Stimulated activated naive B cell treated with anti-CD40 and anti-IgM and Interleukin-4, amounts not matched to agents 10 μg/mL and 1 μg/mL and 100 μg/mL, for 72 hours (primary cell): ENCODE measurements at places on chromosomes 11 and 22.
A peak's percentile ranks its signal among the peaks of the same experiment; 100 is the strongest.

DNA sequence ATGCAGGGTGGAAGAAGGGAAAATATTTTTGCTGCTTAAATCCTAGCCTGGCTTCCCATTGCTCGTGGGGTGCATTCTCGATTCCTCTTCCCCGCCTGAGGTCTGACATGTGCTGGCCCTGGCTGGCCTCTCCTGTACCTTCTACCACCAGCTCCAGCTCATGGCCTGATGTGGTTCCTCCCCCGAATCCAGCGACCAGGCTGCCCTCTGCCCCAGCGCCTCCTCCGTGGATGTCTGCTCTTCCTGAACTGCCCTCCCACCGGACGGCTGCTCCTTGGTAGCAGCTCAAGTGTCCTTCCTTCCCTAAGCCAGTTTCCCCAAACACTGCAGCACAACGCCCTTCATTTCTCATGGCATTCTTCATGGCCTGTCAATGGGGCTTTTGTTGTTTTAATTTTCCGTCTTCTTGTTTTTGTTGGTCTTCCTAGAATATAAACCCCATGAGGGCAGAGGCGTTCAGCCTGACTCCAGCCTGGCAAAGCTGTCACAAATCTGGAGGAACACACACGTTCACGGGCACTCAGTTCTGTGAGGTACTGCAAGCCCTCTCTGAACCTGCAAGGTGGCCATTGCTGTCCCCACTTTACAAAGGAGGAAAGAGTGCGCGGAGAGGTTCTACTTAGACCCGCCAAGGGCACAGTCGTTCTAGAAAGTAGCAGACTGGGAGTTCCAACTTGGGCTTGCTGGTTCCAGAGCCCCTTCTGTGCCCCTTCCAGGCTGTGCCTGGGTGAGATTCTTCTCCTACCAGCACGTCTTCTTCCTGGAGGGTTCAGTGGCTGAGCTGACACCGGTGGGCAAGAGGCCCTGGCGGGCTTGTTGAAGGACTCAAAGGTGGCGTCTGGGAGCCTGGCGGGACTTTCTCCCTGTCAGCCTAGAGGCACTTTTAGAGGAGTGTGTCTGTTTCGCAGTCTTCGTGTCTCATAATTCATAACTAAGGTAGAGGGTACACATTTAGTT lies 953 bp upstream of the LRP5 start:
- no peak for DNase-seq
- peaks cover 19% of the 10 kb centered on the region for H3K4me1 ChIP-seq
- H3K27ac ChIP-seq, result no peak overlapping the region
- no peaks in the 10 kb centered on the region for H3K36me3 ChIP-seq

- H3K36me3 ChIP-seq, result no peaks in the 10 kb centered on the region
- H3K4me1 ChIP-seq, result no peaks in the 10 kb centered on the region
- no peak for DNase-seq
- H3K27me3 ChIP-seq, result peaks cover 21% of the 10 kb centered on the region
- H3K4me3 ChIP-seq, result no peak overlapping the region
These were observed 16.7 kb upstream of the SYT12 start for GRCh38 chr11:67006029-67006884.

- peaks cover 5% of the 10 kb centered on the region for H3K36me3 ChIP-seq
- H3K4me3 ChIP-seq, result no peak overlapping the region
- peaks cover 83% of the 10 kb centered on the region for H3K4me1 ChIP-seq
- DNase-seq, result no peak
- no peak overlapping the region for H3K27ac ChIP-seq
These were observed 87.6 kb downstream of the STIM1 start for GRCh38 chr11:3942956-3943497.

DNA sequence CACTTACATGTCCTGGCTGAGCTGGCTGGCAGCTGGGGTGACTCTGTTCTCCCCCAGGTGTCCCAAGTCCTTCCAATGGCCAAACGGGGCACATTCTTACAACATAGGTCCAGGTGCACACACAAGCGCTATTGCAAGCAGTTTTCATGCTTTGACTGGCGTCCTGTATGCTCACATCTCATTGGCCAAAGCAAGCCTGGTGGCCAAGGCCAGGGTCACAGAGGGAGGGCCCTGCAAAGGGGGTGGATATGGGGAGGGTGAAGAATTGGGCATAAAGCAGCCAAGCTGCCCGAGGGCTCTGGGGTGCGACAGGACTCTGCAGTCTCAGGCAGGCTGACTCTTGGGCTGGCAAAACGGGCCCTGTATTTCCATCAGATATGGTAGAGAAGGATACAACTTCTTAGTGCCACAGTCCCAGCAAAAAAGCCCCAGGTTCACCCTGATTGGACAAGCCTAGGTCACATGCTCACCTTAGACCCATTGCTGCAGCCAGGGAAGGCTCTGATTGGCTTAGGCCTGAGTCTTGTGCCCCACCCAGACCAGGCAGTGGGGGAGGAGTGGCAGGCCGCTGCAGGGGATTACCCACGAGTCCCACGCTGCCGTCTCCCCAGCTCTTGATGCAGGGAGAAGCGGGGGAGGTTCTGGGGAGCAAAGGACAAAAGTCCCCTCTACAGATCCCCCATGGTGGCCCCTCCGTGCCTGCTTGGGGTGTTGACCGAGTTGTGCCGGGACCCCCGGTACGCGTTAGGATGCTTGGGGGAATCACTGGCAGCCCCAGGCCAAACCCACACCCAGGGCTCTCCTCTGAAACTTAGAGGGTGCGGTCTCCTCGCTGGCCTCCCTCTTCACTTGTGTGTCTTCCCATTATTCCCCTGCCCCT lies 110.8 kb downstream of the ARHGAP8 start:
- no peak overlapping the region for H3K27ac ChIP-seq
- no peaks in the 10 kb centered on the region for H3K4me1 ChIP-seq
- no peaks in the 10 kb centered on the region for H3K36me3 ChIP-seq
- H3K27me3 ChIP-seq, result peaks cover 12% of the 10 kb centered on the region

- no peaks in the 10 kb centered on the region for H3K27me3 ChIP-seq
- H3K27ac ChIP-seq, result peak overlapping the region; percentile 90
- DNase-seq, result no peak
- H3K36me3 ChIP-seq, result peaks cover 47% of the 10 kb centered on the region
These were observed 3.0 kb downstream of the RHOG start for GRCh38 chr11:3837793-3838192.

GRCh38 chr11:93741882-93742226 lies 382 bp downstream of the C11orf54 start:
- H3K36me3 ChIP-seq, result peaks cover 48% of the 10 kb centered on the region
- H3K4me3 ChIP-seq, result peak overlapping the region; percentile 99
- no peak for DNase-seq

DNA sequence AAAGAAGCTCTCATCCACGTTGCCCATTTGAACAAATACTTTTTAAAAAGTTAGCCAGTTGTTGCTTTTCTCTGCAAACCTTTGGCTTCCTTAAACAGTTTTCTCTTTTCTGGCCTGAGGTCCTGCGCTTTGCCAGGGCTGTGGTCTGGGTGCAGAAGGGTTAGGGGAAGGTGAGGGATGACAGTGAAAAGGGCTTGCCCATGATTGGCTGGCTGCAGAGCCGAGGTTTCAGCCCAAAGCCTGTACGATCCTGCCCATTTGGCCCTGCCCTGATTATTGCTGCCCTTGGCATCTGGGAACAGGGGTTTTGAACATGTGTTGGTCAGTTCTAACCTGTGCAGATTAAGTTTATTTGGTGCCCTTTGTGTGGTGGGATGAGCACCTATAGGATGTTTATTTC lies 1.5 kb downstream of the INCENP start:
- H3K4me3 ChIP-seq, result peak overlapping the region; percentile 98
- H3K36me3 ChIP-seq, result peaks cover 18% of the 10 kb centered on the region
- H3K27me3 ChIP-seq, result no peaks in the 10 kb centered on the region
- H3K4me1 ChIP-seq, result peaks cover 27% of the 10 kb centered on the region
- no peak for DNase-seq

DNA sequence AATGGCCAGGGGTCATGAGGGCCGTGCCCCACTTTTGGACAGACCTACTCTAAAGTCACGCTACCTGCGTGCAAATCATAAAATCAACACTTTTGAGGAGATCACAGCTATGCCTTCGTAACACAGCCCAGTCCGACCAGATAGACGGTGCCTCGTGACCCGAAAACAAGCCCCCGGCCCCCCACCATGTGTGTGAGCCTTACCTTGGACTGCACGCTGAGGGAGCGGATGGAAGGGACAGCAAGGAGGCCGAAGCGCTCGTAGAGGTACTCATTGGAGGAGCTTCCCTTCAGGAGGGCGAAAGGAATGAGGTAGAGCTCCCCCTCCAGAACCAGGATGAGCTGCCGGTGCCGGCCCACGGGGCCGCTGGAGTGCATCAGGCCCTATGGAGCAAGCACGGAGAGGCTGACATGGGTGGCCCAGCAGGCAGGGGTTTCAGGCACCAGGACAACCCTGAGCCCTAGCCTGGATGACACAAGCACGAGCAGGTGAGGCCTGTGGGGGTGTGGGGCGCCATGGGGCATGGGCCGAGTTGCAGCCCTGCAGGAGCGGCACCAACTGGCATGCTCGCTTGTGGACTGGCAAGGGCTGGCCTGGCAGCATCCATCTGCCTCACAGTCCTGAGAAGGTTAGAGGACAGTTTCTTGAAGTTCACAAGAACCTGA lies 82.2 kb upstream of the PITPNB start:
- no peaks in the 10 kb centered on the region for H3K36me3 ChIP-seq
- H3K27ac ChIP-seq, result peak overlapping the region; percentile 37
- no peaks in the 10 kb centered on the region for H3K27me3 ChIP-seq
- H3K4me1 ChIP-seq, result no peaks in the 10 kb centered on the region
- no peak overlapping the region for H3K4me3 ChIP-seq

GRCh38 chr11:3227568-3228444 lies 4.4 kb downstream of the MRGPRE start:
- H3K4me3 ChIP-seq, result no peak overlapping the region
- no peaks in the 10 kb centered on the region for H3K4me1 ChIP-seq
- no peak overlapping the region for H3K27ac ChIP-seq
- DNase-seq, result no peak

DNA sequence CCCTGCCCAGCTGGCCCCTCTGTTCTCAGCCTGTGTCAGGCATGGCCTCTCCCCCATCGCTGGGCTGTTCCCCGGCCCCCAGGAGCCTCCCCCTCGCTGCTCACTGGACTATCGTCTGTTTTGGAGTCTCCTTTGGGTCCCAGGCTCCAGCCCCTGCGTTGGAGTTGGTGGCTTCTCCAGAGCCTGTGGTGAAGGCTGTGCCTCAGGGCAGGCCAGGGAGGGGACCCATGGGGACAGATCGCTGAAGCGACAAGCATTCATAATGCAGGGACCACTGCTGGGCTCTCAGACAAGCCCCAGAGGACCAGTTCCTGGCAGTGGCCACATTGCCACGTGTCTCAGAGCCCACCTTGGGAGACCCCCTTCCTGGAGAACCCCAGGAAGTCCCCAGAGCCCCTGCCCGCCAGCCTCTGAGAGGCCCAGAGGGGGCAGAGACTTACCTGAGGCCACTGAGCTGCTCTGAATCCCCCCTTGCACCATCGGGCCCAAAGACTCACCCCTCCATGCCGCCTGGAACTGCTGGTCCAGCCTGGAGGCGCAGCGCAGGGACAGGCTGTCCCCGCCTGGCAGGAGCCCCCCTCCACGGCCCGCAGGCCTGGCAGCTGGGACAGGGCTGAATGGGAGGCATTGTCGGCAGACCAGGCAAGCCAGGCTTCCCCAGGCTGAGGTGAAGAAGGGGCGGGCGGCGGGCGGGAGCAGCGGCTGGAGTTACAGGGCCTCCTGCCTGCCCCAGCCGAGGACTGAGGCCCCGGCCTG lies at the start of gene CHADL:
Gene CHADL, minus strand, starts transcription at position 555 of the 756 bp plus-strand sequence. Its CDS starts 50 bp downstream, at position 505.
- peaks cover 4% of the 10 kb centered on the region for H3K36me3 ChIP-seq
- H3K27me3 ChIP-seq, result no peaks in the 10 kb centered on the region
- H3K4me1 ChIP-seq, result peaks cover 8% of the 10 kb centered on the region
- H3K27ac ChIP-seq, result peak within 1 kb of the TSS; percentile 83
- no peak within 1 kb of the TSS for H3K4me3 ChIP-seq

DNA sequence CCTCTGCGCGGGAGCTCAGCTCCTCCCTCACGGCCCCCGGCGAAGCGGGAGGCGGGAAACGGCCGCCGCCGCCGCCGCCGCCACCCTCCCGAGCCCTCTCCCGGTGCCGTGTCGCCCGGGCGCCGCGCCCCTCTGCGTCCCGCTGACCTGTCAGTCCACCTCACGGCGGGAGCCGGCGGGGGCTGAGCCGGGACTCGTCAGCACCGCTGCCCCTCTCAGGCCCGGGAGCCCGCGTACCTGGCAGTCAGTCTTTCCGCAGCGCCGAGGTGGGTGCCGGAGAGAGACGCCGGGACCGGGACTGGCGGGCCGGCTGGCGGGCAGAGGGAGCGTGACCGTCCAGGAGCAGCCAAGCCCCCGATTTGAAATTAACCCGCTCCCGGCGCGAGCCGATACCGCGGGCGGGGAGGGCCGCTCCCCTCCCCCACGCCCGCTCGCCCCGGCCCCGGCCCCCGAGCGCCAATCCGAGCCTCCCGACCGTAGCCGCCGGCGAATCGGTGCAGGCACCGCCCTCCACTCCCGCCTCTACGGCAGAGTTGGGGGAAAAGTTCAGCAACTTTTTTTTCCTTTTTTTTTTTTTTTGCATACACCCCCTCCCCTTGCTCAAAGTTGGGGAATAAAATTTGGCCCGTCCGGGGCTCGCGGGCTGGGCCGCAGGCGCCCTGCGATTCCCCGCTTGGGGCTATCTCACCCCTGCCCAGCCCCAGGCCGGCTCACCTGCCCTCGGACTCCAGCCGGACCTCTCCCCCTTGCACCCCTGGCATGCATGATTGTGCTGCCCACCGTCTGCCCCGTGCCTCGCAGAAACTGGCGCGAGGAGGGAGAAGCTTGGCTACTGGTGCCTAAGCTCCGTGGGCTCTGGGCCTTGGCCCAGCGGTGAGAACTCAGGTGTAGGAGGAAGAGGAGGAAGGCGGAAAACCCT lies 774 bp upstream of the E2F8 start:
- H3K36me3 ChIP-seq, result peaks cover 3% of the 10 kb centered on the region
- H3K27me3 ChIP-seq, result peaks cover 27% of the 10 kb centered on the region
- DNase-seq, result no peak
- peaks cover 31% of the 10 kb centered on the region for H3K4me1 ChIP-seq
- H3K4me3 ChIP-seq, result peak overlapping the region; percentile 95
